ENCODE measurements at places on chromosomes 3 and 15. TPM values are rescaled to one million over a fixed set of nuclear protein-coding genes. Genes with fewer than 3 reads are reported as not detected.

GRCh38 chr3:148873270-148873927 lies 8.3 kb downstream of the CPA3 start:
- H3K36me3 ChIP-seq: no peaks in the 10 kb centered on the region
- H3K27ac ChIP-seq: no peak overlapping the region
- no peak overlapping the region for H3K4me3 ChIP-seq
- H3K4me1 ChIP-seq: no peaks in the 10 kb centered on the region

DNA sequence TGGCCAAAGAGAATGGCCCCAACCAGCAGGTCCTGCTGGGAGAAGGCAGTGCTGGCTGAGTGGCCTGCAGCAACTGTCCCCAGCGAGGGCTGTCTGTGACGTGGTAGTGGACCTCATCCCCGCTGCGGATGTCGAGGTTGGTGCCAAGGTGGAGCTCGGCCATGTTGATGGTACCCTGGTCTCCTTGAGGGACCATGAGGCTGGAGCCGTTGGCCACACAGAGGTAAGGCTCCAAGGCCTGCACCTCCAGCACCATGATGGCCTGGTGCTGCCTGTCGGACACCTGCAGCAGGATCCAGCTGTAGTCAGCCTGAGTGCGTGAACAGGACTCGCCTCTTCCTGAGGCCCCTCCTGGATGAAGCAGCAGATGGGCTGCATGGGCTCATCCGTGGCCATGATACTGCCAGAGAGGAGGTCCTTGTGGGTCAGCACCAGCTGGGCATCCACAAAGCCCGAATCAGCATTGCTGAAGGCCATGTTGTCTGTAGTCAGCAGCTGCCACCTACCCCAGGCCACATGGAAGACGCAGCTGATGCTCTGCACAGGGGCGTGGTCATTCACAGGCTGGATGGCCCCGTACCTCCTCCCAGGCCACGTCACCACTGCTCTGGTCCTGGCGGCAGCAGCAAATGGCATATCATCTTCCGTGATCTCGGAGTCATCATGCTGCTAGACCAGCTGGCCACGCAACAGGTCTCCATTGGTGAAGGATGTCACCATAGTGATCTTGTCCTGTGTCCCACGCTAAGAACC lies 167.5 kb downstream of the GOLGA6L4 start:
- H3K27me3 ChIP-seq: no peaks in the 10 kb centered on the region
- H3K27ac ChIP-seq: no peak overlapping the region
- no peak for DNase-seq
- H3K36me3 ChIP-seq: no peaks in the 10 kb centered on the region
- no peak overlapping the region for H3K4me3 ChIP-seq

DNA sequence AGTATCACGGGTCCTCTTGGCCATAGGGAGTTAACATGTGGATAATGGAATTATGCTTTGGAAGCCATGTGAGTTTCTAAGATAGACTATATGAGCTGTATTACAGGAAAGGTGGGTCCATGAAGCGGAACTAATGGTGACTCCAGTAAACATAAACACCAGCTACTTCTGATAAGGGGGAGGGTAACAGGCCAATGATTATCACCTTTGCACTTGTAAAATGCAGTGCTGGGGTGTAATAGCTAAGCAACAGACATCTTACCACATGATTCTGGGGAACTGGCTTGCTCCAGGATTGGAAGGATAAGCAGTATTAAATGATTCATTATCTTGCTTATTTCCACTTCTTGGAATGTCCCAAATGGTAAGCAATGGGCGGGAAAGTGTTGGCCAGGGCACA lies 61.4 kb upstream of the CD47 start:
- no peak overlapping the region for H3K27ac ChIP-seq
- no peaks in the 10 kb centered on the region for H3K27me3 ChIP-seq
- H3K4me1 ChIP-seq: no peaks in the 10 kb centered on the region
- no peak for DNase-seq

GRCh38 chr3:153070511-153070868 lies 91.5 kb upstream of the RAP2B start:
- H3K4me1 ChIP-seq: no peaks in the 10 kb centered on the region
- no peak for DNase-seq
- no peaks in the 10 kb centered on the region for H3K27me3 ChIP-seq
- H3K36me3 ChIP-seq: no peaks in the 10 kb centered on the region

DNA sequence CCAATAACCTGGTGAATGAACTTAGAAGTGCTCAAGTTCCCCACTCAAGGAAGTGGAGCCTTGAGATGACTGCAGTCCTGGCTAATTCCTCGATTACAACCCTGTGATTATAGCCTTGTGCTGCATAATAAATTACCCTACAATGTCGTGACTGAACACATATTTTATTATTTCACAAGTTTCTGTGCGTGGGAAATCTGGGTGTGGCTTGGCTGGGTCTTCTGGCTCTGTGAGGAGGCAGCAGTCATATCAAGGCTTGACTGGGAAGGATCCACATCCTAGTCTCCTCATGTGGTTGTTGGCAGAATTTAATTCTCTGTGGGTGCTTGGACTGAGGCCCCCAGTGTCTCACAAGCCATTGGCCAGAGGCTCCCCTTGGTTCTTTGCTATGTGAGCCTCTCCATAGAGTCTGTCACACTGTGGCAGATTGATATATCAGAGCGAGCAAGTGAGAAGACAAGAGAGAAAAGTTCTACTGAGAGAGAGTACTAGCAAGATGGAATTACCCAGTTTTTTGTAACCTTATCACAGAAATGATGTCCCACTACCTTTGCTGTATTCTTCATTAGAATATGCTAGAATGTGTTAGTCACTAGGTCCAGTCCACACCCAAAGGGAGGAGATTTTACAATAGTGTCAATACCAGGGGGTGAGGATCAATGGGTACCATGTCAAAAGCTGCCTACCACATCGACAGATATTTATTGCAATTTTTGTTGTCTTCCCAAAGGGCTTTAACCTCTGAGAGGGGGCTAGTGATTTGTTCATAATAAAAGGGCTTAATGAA lies 102.8 kb upstream of the TBC1D5 start:
- H3K4me3 ChIP-seq: no peak overlapping the region
- H3K4me1 ChIP-seq: no peaks in the 10 kb centered on the region
- H3K27me3 ChIP-seq: no peaks in the 10 kb centered on the region

DNA sequence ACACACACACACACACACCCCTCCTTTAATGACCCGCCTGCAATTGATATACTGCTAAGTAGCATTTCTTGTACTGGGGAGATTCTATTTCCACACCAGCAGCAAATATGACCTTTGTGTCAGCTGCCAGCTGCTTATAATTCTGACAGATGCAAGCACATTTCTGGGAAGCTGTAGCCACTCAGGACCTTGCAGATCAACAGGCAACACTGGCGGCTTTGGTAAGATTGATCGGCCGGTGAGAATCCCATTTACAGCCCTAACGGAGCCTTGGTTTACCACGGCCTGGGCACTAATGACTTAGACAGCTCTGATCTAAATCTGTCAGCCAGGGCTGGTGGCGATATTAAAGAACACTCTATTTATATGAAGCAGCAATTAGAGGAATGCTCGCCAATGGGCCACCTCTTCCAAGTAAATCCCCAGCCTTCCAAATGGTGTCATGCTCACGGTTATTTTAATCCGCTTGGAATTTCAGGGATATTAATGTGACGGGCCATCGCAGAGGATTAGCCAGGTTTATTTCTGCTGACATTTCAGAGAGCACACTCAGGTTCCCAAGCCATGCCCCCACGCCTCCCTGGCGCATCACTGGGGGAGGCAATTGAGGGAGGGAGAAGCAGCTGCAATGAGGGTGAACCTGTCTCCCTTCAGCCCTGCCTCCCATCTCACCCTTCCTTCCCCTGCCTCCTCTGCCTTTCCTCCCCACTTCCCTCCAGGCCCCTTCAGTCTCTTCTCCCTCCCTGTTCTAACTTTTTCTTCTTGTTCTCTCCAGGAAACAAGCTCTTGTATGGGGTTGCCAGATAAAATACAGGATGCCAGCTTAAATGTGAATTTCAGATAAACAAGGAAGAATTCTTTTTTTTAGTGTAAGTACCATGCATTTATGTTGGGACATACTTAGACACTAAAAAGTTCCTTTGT lies 287.0 kb downstream of the TLE3 start:
- DNase-seq: no peak
- no peaks in the 10 kb centered on the region for H3K36me3 ChIP-seq
- H3K4me1 ChIP-seq: no peaks in the 10 kb centered on the region

DNA sequence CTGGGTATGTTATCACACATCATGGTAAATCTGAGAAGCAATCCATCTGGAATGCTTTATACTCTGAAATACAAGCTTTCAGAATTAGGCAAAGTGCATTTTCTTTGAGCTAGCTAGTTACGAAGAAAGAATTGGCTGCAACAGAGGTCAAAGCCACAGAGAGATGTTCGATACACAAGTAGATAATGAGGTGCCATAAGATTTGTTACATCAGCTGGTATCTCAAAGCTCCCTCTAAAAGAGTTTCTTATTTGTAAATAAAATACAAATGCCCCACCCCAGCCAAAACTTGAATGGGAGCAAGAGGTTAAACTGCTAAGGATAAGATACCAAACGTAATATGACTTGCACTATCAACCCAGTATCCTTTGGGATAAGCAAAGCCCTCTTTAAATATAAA lies 84.0 kb upstream of the SLCO3A1 start:
- no peak overlapping the region for H3K27ac ChIP-seq
- no peaks in the 10 kb centered on the region for H3K4me1 ChIP-seq
- H3K27me3 ChIP-seq: no peaks in the 10 kb centered on the region
- H3K36me3 ChIP-seq: no peaks in the 10 kb centered on the region
- no peak overlapping the region for H3K4me3 ChIP-seq

DNA sequence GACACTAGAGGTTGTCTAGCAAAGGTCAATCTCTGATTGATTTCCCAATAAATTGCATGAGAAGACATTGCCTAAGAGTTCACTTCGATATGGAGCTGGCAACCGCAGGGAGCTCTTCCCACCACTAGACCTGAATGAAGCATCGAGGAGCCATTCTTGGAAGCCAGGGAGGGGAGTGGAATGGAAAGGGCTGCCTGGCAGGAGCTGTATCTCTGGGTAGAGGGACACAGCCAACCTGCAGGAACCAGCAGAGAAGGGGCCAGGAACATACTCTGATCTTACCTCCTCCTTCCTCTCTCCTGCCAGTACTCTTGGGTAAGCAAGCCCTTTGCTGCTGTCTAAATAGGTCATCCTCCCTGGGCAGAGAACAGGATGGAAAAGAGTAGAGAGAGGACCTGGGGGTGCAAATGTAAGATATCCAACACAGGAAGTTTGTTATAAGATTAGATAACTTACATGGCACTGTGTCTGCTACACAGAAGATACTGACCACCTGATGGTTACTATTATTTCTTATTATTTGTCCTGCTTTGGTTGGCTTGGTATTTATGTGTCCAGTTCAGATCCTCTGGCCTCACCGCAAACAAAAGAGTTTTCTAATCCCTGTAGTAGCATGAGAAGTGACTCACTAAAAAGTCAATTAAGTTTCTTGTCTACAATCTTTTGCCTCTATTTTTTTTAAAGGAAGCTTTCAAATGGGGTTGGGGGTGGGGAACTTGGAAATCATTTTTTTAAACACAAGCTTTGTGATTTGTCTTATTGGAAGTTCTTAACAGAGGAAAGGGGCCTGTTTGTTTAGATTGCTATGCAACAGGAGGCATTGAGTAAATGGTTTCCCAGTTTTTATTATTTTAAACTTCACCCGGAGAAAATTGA lies 156.7 kb upstream of the TSC22D2 start:
- no peaks in the 10 kb centered on the region for H3K4me1 ChIP-seq
- no peak for DNase-seq
- no peak overlapping the region for H3K27ac ChIP-seq
- no peaks in the 10 kb centered on the region for H3K36me3 ChIP-seq
- peaks cover 5% of the 10 kb centered on the region for H3K27me3 ChIP-seq

SERPINI2 gene
- not detected for polyA plus RNA-seq

DNA sequence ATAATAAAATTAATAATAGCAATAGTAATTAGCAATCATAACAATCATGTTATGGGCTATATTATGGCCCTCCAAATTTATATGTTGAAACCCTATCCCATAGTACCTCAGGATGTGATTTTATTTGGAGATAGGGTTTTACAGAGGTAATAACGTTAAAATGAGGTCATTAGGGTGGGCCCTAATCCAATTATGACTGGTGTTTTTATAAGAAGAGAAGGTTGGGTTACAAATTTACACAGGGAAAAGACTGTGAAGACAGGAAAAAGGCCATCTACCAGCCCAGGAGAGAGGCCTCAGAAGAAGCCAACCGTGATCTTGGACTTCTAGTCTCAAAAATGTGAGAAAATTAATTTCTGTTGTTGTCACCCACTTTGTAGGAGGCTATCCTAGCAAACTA lies 353.1 kb downstream of the CHL1 start:
- no peaks in the 10 kb centered on the region for H3K27me3 ChIP-seq
- DNase-seq: no peak
- H3K4me3 ChIP-seq: no peak overlapping the region
- H3K27ac ChIP-seq: no peak overlapping the region

GRCh38 chr15:98146031-98146820 lies 185.7 kb downstream of the ARRDC4 start:
- no peak overlapping the region for H3K27ac ChIP-seq
- DNase-seq: no peak
- no peaks in the 10 kb centered on the region for H3K27me3 ChIP-seq
- no peaks in the 10 kb centered on the region for H3K4me1 ChIP-seq
- no peaks in the 10 kb centered on the region for H3K36me3 ChIP-seq

GRCh38 chr3:127911421-127911931 lies 3.6 kb upstream of the KBTBD12 start:
- no peaks in the 10 kb centered on the region for H3K27me3 ChIP-seq
- no peaks in the 10 kb centered on the region for H3K4me1 ChIP-seq
- no peaks in the 10 kb centered on the region for H3K36me3 ChIP-seq
- DNase-seq: no peak
- no peak overlapping the region for H3K27ac ChIP-seq

GRCh38 chr3:67171841-67172240 lies 173.7 kb downstream of the KBTBD8 start:
- DNase-seq: no peak
- H3K4me1 ChIP-seq: no peaks in the 10 kb centered on the region
- H3K27me3 ChIP-seq: no peaks in the 10 kb centered on the region
- no peaks in the 10 kb centered on the region for H3K36me3 ChIP-seq
- H3K4me3 ChIP-seq: no peak overlapping the region

PRKCI gene
- 16.4 TPM for polyA plus RNA-seq

GRCh38 chr3:194485881-194486539 lies 792 bp downstream of the ATP13A3 start:
- H3K4me3 ChIP-seq: peak overlapping the region; percentile 67
- H3K4me1 ChIP-seq: peaks cover 47% of the 10 kb centered on the region
- no peaks in the 10 kb centered on the region for H3K27me3 ChIP-seq
- peak; percentile 47 for DNase-seq

TPRG1 gene
- polyA plus RNA-seq: 11.0 TPM

SLC51B gene
- polyA plus RNA-seq: not detected
